ENCODE measurements at places on chromosomes 13 and 19. TPM values are rescaled to one million over a fixed set of nuclear protein-coding genes. Genes with fewer than 3 reads are reported as not detected.

DNA sequence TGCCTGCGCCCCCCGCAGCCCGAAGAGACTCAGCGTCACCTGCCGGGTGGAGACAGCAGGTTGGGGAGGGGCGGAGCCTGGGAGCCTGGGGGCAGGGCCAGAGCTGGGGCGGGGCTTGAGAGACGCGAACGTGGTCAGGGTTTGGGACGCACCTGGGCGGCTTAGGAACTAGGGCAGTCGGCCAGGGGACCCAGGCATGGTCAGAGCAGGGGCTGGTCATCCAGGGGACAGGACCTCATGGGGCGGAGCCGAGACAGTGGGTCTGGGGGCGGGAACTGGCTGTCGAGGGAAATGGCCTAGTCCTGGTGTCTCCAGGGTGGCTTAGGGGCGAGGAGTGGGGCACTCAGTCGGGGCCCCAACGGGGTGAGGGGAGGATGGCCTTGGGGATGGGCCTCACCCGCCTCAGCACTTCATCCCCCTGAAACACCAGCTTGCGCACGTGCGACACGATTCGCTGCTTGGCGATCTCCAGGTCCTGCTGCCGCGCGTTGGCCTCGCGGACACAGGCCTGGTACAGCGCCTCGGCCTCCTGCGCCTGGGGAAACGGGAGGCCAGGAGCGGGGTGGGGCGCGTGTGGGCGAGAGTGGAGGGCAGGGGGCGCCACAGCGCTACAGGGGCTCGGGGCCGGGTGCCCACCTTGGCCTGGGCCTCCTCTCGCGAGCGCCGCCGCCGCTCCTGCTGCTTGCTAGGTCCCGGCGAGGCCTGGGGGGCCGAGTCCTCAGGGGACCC, 5.8 kb downstream of the GMIP start:
- no peak overlapping the region for H3K27ac ChIP-seq
- H3K27me3 ChIP-seq: peaks cover 2% of the 10 kb centered on the region

GRCh38 chr19:844546-844971, 3.8 kb downstream of the PRTN3 start:
- H3K36me3 ChIP-seq: no peaks in the 10 kb centered on the region
- H3K4me1 ChIP-seq: peaks cover 21% of the 10 kb centered on the region
- DNase-seq: no peak
- peaks cover 72% of the 10 kb centered on the region for H3K27me3 ChIP-seq
- no peak overlapping the region for H3K4me3 ChIP-seq

DNA sequence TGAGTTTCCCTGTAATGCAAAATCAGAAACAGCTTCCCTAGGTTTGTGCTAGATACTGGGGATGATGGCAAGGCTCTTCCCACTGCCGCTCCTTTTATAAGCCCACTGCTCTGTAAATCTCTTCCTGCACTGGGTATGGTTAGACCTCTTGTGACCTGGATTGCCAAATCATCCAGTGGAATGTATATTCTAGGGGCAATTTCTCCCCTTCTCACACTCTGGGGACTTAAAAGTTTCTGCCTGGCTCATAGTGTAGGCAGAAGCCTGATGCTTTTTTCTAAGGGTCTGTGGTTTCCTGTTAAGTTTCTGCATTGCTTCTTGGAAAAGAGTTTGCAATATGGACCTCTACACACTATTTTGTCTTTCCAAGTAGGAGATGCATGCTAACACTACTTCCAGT, 1582.0 kb upstream of the PCDH20 start:
- H3K4me3 ChIP-seq: no peak overlapping the region
- H3K36me3 ChIP-seq: no peaks in the 10 kb centered on the region
- H3K4me1 ChIP-seq: no peaks in the 10 kb centered on the region
- DNase-seq: no peak

GRCh38 chr19:46674416-46675178, 13.6 kb upstream of the DACT3 start:
- H3K27ac ChIP-seq: no peak overlapping the region
- no peak overlapping the region for H3K4me3 ChIP-seq
- no peak for DNase-seq
- H3K36me3 ChIP-seq: peaks cover 42% of the 10 kb centered on the region

- H3K4me1 ChIP-seq: peaks cover 31% of the 10 kb centered on the region
- DNase-seq: peak; percentile 97
- no peaks in the 10 kb centered on the region for H3K27me3 ChIP-seq
Measured at GRCh38 chr19:46713781-46714443, 3.0 kb downstream of the PRKD2 start.

Gene HPN
- total RNA-seq: 0.13 TPM

Gene MAST1
- total RNA-seq: 0.09 TPM

DNA sequence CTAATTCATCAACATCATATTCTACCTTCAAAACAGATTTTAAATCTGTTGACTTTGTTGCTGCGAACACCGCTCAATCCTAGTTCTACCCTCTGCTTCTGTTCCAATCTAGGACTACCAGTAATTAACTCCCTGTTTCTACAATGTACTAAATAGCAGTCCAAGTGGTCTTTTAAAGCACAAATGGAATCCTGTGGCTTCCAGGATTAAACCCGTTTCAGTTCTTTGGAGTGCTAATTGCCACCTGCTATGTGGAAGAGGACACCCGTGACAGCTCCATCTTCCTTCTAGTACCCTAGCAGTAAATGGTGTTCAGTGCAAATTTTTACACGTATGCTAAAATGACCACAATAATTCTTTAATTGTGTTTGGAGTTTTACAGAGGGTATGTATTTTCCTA, 232.1 kb downstream of the TDRD3 start:
- H3K27me3 ChIP-seq: no peaks in the 10 kb centered on the region
- DNase-seq: no peak
- no peaks in the 10 kb centered on the region for H3K4me1 ChIP-seq
- H3K4me3 ChIP-seq: no peak overlapping the region

DNA sequence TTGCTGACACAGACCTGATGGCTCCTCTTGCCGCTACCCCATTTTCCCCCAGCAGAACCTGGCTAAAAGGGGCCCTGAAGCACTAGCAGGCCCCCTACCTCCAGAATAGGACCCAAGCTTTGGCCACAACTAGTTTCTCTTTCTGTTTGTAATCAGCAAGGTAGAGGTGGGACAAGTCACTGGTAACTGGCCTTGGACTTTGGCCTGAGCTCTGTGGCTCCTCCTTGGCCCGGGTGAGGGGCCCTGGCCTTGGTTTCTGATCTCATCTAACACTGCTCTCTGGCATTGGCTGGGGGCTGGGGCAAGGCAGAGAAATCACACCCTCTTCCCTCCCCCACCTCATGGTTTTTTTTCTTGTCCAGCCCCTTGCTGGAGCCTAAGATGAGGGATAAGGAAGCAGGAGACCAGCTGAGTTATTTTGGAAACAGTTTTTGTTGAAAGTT, 2.1 kb downstream of the CALM3 start:
- peaks cover 33% of the 10 kb centered on the region for H3K36me3 ChIP-seq
- no peaks in the 10 kb centered on the region for H3K27me3 ChIP-seq
- H3K4me1 ChIP-seq: peaks cover 44% of the 10 kb centered on the region
- peak overlapping the region; percentile 21 for H3K27ac ChIP-seq
- no peak for DNase-seq
- peak overlapping the region; percentile 100 for H3K4me3 ChIP-seq

Gene ZSCAN1
- 0.35 TPM for total RNA-seq

Gene COMP
- 13.8 TPM for total RNA-seq

- peak; percentile 85 for DNase-seq
- peak within 1 kb of the TSS; percentile 47 for H3K4me3 ChIP-seq
- H3K27ac ChIP-seq: peak within 1 kb of the TSS; percentile 89
- peaks cover 48% of the 10 kb centered on the region for H3K27me3 ChIP-seq
- no peaks in the 10 kb centered on the region for H3K36me3 ChIP-seq
Measured at GRCh38 chr19:10270616-10271394, at the start of gene ICAM1. Gene ICAM1, plus strand, starts transcription at chr19:10271120. Its CDS starts 40 bp downstream, at chr19:10271160.

Gene CLEC4M
- not detected for total RNA-seq

DNA sequence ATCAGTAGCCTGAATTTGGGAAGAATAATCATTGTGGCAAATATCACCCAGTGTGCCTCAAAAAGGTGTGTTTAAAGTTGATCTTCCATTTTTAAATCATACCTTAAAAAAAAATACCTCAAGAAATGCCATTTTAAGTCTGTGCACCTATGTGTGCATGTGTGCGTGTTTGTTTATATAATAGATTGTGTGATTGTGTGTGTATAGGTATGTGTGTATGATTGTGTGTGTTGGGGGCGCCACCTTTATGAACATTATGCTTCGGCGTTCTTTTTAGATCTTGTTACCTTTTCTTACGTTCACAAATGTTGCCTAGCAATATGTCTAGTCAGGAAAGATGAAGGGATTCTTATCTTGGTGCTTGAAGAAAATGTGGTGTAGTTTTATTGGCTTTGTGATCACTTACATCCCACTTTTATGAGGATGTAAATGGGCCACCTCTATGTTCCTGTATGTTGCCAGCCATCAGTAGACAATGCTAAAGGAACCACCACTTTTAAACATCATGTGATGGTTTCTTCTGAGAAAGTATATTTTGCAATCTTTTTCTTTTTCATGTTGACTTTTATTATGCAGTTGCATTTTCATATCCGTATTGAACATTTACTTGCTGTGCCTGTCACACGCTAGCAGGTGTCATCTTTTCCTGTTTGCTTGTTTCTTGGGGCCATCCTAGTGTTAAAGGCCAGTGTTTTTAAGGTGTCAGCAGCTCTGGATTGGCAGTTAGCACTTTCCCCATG, 2.2 kb upstream of the IRS2 start:
- H3K36me3 ChIP-seq: peaks cover 1% of the 10 kb centered on the region
- no peak overlapping the region for H3K27ac ChIP-seq
- H3K4me3 ChIP-seq: no peak overlapping the region
- DNase-seq: no peak

- no peaks in the 10 kb centered on the region for H3K4me1 ChIP-seq
- no peaks in the 10 kb centered on the region for H3K27me3 ChIP-seq
- H3K4me3 ChIP-seq: no peak overlapping the region
- H3K27ac ChIP-seq: no peak overlapping the region
- DNase-seq: peak; percentile 10
- H3K36me3 ChIP-seq: peaks cover 4% of the 10 kb centered on the region
Measured at GRCh38 chr19:29983568-29983967, 41.5 kb downstream of the URI1 start.

Gene SHC2
- total RNA-seq: 13.9 TPM

DNA sequence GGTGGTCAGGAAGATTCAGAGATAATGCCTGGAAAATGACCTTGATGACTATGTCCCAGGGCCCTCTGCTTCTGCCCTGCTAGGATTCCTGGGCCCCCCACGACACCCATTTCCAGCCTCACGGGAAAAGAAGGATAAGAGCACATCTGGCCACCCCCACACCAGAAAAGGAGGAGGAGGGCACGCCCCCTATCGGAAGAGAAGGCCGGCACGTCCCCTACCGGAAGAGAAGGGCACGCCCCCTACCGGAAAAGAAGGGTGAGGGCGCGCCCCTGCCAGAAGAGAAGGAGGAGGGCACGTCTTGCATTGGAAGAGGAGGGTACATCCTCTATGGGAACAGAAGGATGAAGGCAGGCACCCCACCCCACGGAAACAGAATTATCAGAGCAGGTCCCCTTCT, 84.3 kb downstream of the IER2 start:
- peak; percentile 32 for DNase-seq
- H3K27me3 ChIP-seq: peaks cover 4% of the 10 kb centered on the region
- H3K4me3 ChIP-seq: no peak overlapping the region
- no peak overlapping the region for H3K27ac ChIP-seq

Gene KLK4
- not detected for total RNA-seq

Gene GFY
- total RNA-seq: not detected

Gene ZNF208
- 0.35 TPM for total RNA-seq

DNA sequence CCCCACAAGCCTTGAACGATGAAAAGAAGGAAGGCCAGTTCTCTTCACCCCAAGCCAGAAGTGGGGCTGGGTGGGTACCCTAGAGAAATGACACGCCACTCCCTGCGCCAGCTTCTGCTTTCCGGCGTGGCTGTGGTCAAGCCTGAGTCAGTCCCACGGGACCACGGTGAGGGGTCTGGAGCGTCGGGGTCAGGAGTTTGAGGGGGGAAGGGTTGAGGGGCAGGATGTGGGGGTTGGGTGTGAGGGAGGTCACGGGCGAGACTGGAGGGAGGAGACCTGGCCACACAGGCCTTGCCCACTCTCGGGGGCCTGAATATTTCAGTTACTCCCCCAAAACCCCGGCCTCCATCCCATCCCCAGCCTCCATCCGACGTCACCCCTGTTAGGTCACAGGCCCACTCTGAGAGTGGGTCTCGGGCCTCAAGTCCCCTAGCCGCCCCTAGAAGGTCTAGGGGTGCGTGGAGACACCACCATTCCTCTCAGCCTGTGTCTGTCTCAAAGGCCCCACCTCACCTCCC, 500 bp upstream of the IFI30 start:
- peak overlapping the region; percentile 37 for H3K27ac ChIP-seq
- no peak overlapping the region for H3K4me3 ChIP-seq

DNA sequence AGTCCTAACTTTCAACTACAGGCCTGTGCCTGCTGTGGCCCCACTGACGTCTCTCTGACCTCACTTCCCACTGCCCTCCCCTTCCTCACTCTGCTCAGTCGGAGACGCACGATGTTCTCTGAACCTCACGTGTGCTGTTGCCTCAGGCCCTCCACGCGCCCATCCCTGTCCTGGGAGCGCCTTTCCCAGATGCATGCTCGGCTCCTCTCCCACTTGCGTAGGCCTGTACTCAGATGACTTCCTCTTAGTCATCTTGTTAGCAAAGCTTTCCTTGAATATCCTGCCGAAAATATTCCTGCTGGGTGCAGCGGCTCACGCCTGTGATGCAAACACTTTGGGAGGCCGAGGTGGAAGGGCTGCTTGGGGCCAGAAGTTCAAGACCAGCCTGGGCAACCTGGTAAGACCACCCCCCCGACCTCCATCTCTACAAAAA, 9.3 kb upstream of the SYT5 start:
- H3K27me3 ChIP-seq: peaks cover 6% of the 10 kb centered on the region
- H3K36me3 ChIP-seq: no peaks in the 10 kb centered on the region
- H3K4me3 ChIP-seq: no peak overlapping the region
- no peaks in the 10 kb centered on the region for H3K4me1 ChIP-seq
- DNase-seq: peak; percentile 45

GRCh38 chr19:19417628-19418245, 12.3 kb downstream of the GATAD2A start:
- H3K36me3 ChIP-seq: peaks cover 6% of the 10 kb centered on the region
- H3K4me3 ChIP-seq: no peak overlapping the region
- no peaks in the 10 kb centered on the region for H3K27me3 ChIP-seq
- peaks cover 59% of the 10 kb centered on the region for H3K4me1 ChIP-seq

Gene AMH
- total RNA-seq: 4.0 TPM

- H3K36me3 ChIP-seq: no peaks in the 10 kb centered on the region
- no peak overlapping the region for H3K4me3 ChIP-seq
- H3K27me3 ChIP-seq: peaks cover 9% of the 10 kb centered on the region
Measured at GRCh38 chr19:46232938-46233621, 3.5 kb downstream of the IGFL1 start.

Gene WASF3
- total RNA-seq: 6.2 TPM

DNA sequence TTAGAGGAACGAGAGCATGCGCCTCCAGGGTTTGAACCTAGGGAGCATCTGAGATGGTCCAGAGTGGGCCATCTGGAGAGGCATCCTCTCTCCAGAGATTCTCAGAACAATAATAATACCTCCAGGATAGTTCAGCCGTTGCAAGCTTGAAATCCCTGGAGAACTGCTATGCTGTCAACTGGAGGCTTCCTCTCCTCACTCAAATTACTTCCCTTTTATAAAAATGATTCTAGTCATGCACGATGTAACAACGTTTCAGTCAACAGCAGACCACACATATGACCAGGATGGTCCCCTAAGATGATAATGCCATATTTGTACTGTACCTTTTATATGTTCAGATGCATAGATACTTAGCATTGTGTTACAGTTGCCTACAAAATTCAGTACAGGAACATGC, 108.7 kb downstream of the SHISA2 start:
- no peak for DNase-seq
- H3K36me3 ChIP-seq: no peaks in the 10 kb centered on the region
- H3K27me3 ChIP-seq: peaks cover 2% of the 10 kb centered on the region
- no peak overlapping the region for H3K4me3 ChIP-seq
- H3K27ac ChIP-seq: no peak overlapping the region

Gene OR4F17
- not detected for total RNA-seq

Gene LILRB2
- 0.53 TPM for total RNA-seq

Gene MEF2B
- total RNA-seq: 0.98 TPM

Gene C19orf33
- total RNA-seq: 0.66 TPM
